ENCODE measurements at places on chromosomes 6 and 20.

GRCh38 chr20:21338291-21338690 is 35.2 kb downstream of the XRN2 start:
- no peak for DNase-seq

- no peak for DNase-seq
Measured at GRCh38 chr6:49054311-49054710, 408.7 kb downstream of the MMUT start.

DNA sequence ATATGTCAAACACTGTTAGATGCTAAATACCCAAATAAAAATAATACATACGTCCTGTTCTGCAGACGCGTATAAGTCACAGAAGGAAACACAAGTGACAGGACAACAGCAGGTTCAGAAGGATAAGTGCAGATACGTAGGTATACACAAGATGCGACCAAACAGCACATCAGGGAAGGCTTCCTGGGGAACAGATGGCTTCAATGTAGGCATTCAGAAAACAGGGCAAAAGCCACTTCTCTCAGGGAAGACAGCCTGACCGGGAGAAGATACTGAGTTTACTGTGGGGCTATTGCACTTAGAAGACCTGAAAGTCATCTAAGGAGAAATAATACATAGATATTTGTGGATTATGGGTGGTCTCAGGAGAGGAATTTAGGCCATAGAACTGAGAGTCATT is 1.9 kb downstream of the HLA-DPA1 start:
- no peak for DNase-seq

- DNase-seq = no peak
Measured at GRCh38 chr20:35312318-35312717, 20.1 kb upstream of the FAM83C start.

- DNase-seq = no peak
Measured at GRCh38 chr6:44663860-44664634, 276.5 kb downstream of the CDC5L start.

DNA sequence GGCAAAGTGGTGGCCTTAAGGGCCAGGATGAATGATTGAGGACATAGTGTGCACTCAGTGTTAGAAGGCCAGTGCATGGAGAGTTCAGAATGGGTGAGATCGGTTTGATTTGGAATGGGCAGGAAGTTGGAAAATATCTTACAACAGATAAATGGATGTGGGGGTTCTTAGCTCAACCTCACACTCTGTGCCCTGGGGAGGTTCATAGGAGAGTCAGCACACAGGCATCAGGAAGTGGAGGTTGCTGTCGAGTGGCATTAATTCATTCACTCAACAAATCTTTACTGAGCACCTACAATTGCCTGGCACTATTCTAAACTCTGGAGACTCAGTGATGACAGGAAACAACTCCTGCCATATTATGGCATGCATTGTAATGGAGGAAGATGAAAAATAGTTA is 313.7 kb upstream of the SUPT3H start:
- no peak for DNase-seq

GRCh38 chr6:121347484-121347883 is 13.2 kb upstream of the TBC1D32 start:
- no peak for DNase-seq

DNA sequence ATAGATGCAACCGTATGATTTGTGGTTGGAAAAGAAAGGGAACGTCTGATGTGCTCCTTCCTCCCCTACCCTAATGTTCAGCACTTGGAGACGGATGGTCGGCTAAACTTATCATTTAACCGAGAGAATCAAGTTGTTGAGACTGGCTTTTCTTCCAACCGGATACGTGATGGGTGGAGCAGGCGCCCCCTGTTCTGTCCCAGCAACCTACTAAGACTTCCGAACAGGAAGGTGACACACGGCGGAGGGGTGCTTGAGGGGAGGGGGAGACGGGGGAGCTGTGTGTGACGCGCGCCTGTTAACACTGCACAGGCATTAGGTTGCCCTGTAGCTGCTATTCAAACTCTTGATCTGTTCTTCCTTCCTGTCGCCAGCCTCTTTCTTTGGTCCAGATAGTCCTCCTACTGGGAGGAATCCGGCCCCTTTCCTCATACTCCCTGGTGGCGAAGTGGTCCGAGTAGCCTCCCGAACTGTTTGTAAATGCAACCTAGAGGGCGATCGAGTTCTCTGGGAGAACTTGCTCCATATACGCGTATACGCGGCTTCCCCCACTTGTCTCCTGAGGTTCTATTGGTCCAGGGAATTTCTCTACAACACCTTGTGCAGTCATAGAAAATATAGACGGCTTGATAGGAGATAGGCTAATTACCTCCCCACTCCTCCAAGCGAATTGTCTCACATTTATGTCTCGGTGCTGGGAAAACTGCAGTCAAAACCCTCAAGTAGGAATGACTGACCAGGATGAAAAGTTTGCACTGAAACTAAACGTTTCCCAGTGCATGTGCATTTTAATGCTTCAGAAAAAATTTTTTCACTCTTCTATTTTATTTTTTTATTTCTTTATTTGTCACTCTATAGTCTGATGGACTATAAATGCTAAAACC is 126.0 kb upstream of the SLC2A12 start:
- DNase-seq = peak; percentile 76

GRCh38 chr6:21274851-21275250 is 318.7 kb upstream of the SOX4 start:
- no peak for DNase-seq

DNA sequence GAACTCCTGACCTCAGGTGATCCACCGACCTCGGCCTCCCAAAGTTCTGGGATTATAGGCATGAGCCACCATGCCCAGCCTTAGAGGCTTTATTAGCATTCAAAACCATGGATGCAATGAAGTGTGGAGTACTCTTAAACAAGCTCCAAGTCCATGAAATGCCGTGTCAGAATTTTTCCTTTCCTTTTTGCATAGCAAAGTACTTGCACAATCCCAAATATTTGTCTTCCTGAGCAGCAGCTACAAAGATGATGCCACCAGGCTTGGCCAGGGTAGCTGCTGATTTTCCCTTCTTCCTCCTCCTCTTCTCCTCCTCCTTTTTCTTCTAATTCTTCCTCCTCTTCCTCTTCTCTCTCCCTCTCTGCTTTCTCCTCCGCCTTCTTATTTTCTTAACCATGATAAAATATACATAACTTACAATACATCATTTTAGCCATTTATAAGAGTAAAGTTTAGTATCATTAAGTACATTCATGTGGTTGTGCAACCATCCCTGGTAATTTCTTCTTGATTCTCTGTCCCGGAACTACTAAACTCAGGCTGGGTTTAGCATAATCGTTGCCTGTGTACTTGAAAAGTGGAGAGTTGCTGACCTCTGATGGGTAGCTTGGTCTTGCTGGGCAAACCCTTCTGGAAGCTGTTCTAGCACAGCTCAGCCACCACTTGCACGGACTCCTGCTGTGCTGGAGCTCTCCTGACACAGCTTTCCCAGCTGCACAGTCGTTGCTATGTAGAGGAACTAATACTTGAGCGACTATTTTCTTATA is 20.3 kb downstream of the MUCL3 start:
- no peak for DNase-seq

DNA sequence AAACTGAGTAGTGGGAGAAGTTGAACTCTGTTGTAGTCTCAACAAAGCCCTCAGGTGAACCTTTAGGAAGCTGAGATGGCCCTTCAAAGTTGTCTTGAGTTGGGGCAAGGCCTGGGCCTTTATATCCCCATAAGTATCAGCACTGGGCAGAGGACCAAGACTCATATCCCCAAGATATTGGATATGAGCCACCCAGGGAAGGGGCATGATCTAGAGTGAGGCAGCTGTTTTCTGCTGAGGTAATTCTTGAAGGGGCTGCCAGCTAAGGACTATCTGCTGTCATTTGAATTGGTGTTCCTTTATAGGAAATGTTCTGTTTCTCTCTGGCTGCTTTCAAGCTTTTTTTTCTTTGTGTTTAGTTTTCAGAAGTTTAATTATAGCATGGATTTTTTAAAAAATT is 140.7 kb upstream of the FLRT3 start:
- DNase-seq = no peak

DNA sequence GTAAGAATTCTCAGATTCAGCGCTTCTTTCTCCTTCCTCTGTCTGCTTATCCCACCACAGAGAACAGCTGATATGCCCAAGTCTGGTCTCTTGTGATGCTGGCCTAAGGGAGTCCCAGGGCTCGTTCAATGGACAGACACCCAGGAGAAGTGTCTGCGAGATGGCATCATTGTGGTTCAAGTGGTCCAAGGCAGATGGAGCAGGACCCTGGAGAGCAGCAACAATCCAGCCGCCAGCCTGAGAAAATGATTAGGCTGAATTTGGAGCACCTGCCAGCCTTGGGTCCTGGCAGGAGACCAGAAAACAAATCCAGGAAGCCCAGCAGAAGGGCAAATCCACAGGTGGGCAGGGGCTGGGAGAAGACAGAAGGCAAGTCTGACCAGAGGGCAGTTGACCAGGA is 145.8 kb downstream of the PTPRT start:
- DNase-seq = no peak

GRCh38 chr6:144158133-144158532 is 7.8 kb downstream of the STX11 start:
- no peak for DNase-seq

DNA sequence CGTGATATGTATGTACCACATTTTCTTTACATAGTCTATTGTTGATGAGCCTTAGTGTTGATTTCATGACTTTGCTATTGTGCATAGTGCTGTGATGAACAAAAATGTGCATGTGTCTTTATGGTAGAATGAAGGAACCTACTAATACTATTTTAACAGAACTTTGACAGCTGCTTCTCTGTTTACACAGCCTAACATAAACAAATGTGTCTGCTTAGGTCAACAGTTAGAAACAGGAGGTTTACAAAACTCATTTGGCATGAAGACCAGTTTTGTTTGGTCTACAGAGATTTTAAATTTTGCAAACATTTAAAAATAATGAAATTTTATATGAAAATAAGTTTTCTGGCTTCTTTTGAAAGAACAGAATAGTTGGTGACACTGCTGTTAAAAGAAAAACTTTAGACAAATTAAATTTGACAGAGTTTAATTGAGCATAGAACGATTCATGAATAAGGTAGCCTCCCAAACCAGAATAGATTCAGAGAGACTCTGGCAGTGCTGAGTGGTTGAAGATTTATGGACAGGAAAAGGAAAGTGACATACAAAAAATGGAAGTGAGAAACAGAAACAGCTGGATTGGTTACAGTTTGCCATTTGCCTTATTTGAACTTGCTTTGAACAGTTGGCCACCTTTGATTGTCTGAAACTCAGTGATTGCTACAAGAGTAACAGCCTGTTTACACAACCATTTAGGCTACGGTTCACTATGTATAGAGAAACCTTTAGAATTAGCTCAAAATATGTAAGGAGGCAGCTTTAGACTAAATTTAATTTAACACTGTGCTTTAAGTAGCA is 715.8 kb upstream of the HS3ST5 start:
- no peak for DNase-seq

- no peak for DNase-seq
Measured at GRCh38 chr20:7967199-7967844, 27.1 kb upstream of the HAO1 start.

DNA sequence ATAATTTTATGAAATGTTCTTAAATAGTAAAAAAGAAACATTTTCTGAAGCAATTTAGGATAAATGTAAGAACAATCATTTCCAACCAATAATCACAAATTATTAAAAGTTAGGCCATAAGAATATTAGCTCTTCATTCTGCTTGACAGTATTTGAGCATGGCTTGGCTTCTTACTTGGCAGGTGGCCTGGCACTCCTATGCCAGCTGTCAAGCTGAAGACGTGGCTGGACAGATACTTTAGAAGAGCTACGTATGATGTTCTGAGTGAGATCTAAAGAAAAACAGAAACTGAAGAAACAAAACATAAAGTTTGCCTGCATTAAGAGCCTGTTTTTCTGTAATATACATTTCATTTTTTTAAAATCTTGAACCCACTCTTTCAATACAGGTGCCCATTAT is 438.9 kb downstream of the GRIK2 start:
- no peak for DNase-seq

DNA sequence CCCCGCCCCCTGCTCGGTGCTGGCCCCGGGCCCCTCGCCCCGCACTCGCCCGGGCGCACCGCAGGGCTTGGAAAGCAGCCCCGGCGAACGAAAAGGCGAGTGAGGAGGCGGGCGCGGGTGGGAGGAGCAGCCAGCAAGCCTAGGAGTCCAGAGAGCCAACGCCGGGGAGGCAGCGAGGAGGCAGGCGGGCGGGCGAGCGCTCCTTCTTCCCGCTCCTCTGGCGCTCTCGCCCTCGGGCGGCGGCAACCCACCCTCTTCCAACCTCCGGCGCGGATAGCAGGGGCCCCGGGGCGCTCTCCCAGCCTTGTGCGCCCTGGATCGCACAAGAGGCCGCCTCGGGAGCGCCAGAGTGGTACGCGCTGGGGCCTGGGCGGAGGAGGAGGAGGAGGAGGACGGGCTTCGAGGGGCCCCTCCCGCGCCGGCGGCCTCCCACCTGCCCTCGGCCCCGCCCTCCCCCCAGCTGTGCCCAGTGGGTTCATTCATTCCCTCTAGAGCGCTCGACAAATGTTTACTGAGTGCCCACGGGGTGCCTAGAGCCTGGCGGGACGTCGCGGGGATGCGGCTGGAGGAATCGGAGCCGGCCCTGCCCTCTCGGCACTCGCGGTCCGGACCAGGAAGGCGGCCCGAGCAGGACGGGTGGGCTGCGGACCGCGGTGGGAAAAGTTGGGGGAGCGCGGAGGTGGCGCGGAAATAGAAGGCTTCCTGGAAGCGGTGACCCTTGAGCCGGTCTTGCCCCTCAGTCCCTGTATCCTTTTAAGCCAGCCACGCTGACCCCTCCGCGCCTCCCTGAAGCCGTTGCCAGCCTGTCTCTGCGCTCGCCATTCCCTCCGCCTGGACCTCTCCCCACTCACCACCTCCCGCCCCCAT is at the start of gene BMP7:
BMP7 (minus strand) TSS at position 351 of the 867 bp plus-strand sequence. CDS start 519 bp downstream, outside the sequence.
- DNase-seq = peak; percentile 56

GRCh38 chr6:85128781-85129180 is 321.1 kb upstream of the NT5E start:
- no peak for DNase-seq

DNA sequence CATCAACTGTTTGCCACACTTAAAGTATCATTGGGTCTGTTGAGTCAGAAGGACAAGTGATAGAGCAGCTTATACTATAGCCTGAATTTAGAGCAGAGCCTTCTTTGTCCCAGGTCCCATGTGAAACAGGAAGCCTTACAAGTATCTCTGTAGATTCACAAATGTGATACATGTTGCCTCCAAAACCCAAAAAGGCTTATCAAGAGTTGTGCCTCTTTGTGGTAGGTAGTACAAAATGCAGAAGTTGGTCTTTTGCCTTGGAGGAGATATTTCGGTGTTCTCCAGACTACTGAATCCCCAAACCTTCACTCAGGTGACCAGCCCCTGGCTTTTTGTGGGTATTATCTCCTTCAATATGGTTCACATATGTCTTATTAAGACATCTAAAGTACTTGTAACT is 172.8 kb upstream of the PROKR2 start:
- no peak for DNase-seq

GRCh38 chr6:67393356-67393755 is 1241.7 kb upstream of the ADGRB3 start:
- no peak for DNase-seq

All from head of caudate nucleus (tissue), 42 donors.